CD4-positive, CD25-positive, alpha-beta regulatory T cell (primary cell): ENCODE measurements at places on chromosomes 6 and 20. TPM values are rescaled to one million over a fixed set of nuclear protein-coding genes. Genes with fewer than 3 reads are reported as not detected.

Gene NINL
- total RNA-seq: 0.39 TPM

DNA sequence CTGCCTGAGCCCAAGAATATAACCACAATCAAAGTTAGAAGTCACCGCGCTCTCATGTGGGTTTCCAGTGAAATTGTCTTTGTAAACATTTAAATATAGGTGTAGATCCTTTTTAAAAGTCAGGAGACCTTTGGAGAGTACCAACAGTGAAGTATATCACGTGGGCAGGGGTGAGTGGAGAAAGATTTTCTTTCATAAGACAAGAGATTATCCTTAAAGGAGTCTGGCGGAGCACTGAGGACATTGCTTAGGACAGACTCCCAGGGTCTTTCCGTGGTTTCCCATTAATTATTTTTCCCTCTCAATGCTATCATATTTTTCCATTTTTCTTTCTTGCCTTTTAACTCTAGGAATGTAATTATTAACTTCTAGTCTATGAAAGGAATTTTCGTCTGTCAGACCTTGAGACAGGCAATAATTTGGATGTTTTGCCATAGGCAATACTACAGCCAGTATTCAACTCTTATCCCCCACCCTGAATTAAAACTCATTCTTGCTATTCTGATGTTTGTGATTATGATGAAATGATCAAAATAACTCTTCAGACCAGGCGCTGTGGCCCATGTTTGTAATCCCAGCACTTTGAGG lies 31.4 kb downstream of the DCBLD1 start:
- no peak for DNase-seq
- no peaks in the 10 kb centered on the region for H3K4me1 ChIP-seq
- no peak overlapping the region for H3K4me3 ChIP-seq
- no peak overlapping the region for H3K27ac ChIP-seq
- H3K27me3 ChIP-seq: no peaks in the 10 kb centered on the region

DNA sequence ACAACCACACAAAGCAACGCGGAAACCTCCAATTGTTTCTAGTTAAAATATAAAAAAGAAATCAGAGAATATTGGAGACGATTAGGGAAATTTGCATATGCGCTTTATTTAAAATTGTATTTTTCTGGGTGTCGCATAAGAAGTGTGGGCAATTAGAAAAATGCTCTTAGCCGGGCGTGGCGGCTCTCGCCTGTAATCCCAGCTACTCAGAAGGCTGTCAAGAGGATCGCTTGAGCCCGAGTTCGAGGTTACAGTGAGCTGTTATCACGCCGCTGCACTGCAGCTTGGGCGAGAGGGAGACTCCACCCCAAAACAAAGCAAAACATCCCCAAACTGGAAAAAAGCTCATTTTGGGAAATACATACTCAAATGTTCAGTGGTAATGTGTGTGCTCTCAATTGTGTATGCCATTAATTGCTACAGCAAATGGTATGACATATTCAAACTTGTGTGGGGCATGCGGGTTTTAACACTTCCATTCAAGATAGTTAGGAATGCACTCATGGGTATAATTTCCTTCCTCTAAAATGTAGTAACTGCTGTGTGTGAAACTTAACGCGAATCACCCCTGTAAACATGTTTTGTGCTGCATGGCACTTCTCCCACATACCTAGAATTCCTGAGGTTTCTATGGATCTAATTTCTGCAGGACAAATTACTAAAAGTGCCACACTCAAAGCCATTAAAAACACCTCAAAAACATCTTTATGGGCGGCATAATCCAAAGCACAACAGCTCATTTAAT lies 54.7 kb upstream of the HFE start:
- H3K4me1 ChIP-seq: peaks cover 33% of the 10 kb centered on the region
- DNase-seq: peak; percentile 74
- peak overlapping the region; percentile 85 for H3K27ac ChIP-seq
- no peaks in the 10 kb centered on the region for H3K27me3 ChIP-seq

DNA sequence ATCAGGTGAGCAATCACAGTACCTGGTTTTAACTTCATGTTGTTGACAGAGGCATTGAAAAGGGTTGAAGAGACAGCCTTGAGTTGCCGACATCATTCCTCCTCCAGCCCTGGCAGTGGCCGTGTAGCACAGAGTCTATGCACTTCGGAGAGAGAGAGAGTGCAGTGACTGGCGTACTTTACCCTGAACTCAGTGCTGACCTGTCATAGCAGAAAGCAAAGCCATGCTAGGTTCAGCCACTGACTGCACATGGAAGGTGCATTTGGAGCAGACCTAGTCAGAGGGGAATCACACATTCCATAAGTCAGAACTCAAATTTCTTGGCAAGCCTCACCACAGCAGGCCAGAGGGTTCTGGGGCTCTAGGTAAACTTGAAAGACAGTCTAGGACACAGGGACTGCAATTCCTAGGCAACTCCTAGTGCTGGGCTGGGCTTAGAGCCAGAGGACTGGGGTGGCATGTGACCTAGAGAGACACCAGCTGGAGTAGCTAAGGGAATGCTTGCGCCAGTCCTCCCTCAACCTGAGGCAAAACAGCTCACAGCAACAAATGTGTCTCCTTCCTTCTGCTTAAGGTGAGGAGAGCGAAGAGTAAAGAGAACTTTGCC lies 69.1 kb downstream of the ELOVL4 start:
- H3K4me1 ChIP-seq: no peaks in the 10 kb centered on the region
- DNase-seq: no peak

DNA sequence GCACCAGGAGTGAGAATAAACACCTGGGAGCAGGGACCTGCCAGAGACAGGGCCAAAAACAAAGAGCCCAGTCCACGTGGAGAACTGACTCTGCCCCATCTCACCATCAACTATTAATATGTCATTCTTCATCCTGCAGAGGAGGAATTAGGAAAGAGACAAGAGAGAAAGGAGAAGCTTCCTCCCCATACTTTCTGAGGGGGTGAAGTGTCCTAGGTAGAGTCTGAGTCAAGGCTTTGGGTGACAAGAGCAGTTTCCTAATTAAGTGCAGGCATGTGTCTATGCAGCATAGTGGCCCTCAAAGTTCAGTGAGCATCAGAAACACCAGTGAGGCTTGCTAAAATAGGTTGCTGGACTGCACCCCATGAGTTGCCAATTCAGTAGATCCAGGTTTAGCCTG lies 40.7 kb upstream of the BMP2 start:
- no peaks in the 10 kb centered on the region for H3K36me3 ChIP-seq
- no peak overlapping the region for H3K27ac ChIP-seq
- H3K27me3 ChIP-seq: no peaks in the 10 kb centered on the region
- H3K4me1 ChIP-seq: no peaks in the 10 kb centered on the region

Gene ECI2
- total RNA-seq: 18.8 TPM
